ENCODE measurements at places on chromosomes 16 and 17.
A peak's percentile ranks its signal among the peaks of the same experiment; 100 is the strongest.

DNA sequence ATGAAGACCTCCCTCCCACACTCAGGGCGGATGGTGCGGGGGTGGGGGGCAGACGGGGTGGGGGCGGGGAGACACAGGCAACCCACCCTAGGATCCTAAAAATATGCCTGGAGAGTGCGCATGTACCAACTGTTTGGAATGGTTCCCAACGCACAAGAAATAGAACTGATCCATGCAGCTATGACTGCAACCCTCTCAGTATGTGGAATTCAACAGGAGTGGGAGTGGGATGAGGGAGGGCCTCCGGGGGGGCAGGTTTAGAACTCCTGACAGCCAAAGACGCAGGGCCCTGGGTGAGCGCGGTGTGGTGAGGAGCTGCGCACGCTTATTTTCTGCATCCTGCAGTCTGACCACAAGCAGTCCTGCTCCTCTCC is 1.1 kb upstream of the P2RX5 start:
- peaks cover 10% of the 10 kb centered on the region for H3K4me1 ChIP-seq
- no peak overlapping the region for H3K27ac ChIP-seq
- no peaks in the 10 kb centered on the region for H3K27me3 ChIP-seq
- DNase-seq: no peak
- H3K36me3 ChIP-seq: no peaks in the 10 kb centered on the region

DNA sequence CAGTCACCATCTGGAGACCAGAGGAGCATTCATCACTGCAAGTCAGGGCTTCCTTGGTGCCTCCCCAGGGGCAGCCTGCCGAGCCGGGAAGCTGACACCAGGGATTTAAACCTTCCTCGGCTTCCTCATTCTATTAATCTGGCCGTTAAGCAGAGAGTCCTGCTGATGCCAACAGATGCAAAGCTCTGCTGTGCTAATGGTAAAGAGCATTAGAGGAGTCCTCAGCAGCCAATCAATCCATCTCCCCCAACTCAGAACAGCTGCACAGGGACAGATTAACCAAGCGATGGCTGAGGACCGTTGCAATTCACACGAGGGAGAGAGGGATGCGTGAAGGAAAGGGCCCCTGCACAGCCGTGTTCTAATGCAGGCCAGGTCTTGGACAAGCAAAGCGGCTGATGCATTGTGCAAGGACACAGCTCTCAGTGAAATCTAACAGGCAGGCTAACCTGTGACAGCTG is 116.6 kb downstream of the XYLT1 start:
- no peak overlapping the region for H3K27ac ChIP-seq
- no peak overlapping the region for H3K4me3 ChIP-seq
- no peak for DNase-seq

DNA sequence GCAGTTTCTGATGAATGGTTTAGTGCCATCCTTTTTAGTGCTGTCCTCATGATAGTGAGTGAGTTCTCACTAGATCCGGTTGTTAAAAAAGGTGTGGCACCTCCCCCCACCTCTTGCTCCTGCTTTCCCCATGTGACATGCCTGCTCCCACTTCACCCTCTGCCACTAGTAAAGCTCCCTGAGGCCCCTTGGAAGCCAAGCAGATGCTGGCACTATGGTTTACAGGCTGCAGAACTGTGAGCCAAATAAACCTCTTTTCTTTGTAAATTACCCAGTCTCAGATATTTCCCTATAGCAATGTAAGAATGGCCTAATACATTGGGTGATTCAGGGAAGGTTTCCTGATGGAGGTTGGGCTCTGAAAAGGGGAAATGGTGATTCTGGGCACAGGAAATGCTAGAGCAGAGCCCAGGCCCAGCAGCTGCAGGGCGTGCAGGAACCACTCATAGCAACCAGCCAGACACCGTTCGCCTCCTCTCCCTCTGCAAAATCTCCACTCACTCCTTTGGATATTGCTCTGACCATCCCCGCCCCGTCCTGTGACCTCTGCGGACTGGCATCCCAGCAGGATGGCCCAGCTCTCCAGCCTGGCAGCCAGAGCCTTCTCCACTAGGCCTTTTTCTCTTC is 2.6 kb upstream of the ADORA2B start:
- H3K27me3 ChIP-seq: no peaks in the 10 kb centered on the region
- no peak for DNase-seq
- peaks cover 14% of the 10 kb centered on the region for H3K4me1 ChIP-seq

GRCh38 chr16:90016339-90016950 is 2.8 kb downstream of the DBNDD1 start:
- no peaks in the 10 kb centered on the region for H3K27me3 ChIP-seq
- H3K36me3 ChIP-seq: no peaks in the 10 kb centered on the region
- H3K27ac ChIP-seq: no peak overlapping the region
- H3K4me3 ChIP-seq: no peak overlapping the region
- peaks cover 15% of the 10 kb centered on the region for H3K4me1 ChIP-seq

DNA sequence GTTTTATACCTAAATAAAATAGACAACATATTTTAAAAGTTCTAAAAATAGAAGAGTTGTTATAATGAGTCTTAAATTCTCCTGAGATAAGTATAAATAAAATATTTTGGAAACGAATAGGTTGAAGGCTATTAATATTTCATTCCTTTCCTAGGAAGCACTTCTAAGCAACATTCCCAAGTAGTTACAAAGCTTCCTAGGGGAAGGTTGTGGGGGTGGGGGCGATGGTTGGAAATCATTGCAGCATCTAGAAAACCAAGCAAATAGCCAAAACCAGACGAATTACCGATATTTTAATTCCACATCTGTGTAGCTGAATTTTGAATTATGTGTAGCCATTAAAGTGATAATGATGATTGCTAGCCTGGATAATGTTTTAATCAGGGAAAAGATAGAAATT is 26.9 kb downstream of the PTRH2 start:
- H3K27ac ChIP-seq: no peak overlapping the region
- DNase-seq: no peak
- peaks cover 95% of the 10 kb centered on the region for H3K36me3 ChIP-seq
- H3K4me1 ChIP-seq: no peaks in the 10 kb centered on the region

DNA sequence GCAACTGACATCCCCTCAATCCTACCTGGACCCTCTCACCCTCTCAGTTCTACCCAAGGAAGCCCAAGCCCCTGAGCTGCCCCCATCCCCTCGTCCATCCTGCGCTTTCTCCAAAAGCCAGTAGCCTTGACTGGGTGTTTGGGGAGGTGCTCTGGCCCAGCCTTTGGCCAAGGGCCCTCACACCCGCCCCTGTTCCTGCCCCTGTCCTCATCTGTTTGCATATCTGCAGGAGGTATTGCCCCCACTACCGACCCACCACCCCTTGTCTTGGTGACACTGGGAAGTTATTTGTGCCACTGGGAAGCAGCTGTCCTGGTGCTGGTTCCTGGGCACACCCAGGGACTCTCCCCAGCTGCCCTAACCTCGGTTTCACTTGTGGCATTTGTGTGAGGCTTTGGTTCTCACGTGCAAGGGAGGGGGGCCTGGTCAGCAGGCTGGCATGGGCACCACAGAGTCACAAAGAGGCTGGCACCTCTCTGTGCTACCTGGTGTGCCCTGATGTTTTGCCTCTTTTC is 75.3 kb downstream of the MRC2 start:
- peaks cover 12% of the 10 kb centered on the region for H3K4me1 ChIP-seq
- H3K27ac ChIP-seq: no peak overlapping the region
- no peak overlapping the region for H3K4me3 ChIP-seq
- H3K27me3 ChIP-seq: peaks cover 11% of the 10 kb centered on the region
- no peak for DNase-seq

DNA sequence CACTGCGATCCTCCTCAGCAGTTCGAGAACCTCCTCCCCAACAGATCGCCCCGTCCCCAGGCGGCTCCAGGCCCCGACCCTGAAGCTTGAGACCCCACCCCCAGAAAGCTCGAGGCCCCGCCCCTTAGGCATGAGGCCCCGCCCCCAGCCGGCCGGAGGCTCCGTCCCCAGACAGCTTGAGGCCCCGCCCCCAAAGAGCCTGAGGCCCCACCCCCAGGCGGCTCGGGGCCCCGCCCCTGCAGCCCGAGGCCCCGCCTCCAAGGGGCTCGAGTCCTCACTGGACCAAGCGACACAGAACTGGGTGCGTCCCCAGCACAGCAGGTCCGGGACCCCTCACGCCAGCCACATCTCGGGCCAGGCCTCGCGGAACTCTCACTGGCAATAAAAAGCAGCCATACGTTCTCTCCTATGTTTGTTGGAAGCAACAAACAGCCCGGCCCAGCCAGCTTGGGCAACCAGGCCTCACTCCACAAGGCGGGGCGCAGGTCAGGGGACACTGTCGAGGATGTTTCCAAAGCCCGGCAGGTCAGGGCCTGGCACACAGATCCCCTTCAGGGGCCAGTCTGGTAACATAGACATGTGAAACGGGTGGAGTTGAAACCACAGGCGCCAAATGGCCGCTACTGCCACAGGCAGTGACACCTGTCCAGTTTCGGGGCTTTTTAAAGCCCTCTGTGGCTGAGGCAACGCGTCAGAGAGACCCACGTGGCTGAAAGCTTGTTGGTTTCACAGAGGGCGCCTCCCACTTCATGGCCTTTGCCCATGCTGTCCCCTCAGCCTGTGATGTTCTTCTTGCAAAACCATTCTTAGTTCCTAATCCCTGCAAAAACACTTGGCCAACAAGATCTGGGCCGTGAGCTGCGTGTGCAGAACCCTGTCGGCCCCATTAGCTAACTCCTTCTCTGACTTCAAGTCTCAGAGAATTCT is 224.2 kb downstream of the PARN start:
- no peaks in the 10 kb centered on the region for H3K4me1 ChIP-seq
- peak overlapping the region; percentile 78 for H3K27ac ChIP-seq
- no peaks in the 10 kb centered on the region for H3K36me3 ChIP-seq
- no peaks in the 10 kb centered on the region for H3K27me3 ChIP-seq
- H3K4me3 ChIP-seq: no peak overlapping the region

GRCh38 chr16:48734220-48734619 is 124.2 kb upstream of the N4BP1 start:
- H3K36me3 ChIP-seq: no peaks in the 10 kb centered on the region
- no peak for DNase-seq
- H3K27me3 ChIP-seq: no peaks in the 10 kb centered on the region
- no peaks in the 10 kb centered on the region for H3K4me1 ChIP-seq
- H3K27ac ChIP-seq: no peak overlapping the region
- H3K4me3 ChIP-seq: no peak overlapping the region

- no peak overlapping the region for H3K27ac ChIP-seq
- no peak for DNase-seq
- no peaks in the 10 kb centered on the region for H3K36me3 ChIP-seq
- H3K4me3 ChIP-seq: no peak overlapping the region
Measured at GRCh38 chr16:81595629-81596292, 151.2 kb downstream of the CMIP start.

- H3K27me3 ChIP-seq: no peaks in the 10 kb centered on the region
- H3K4me1 ChIP-seq: peaks cover 3% of the 10 kb centered on the region
- H3K36me3 ChIP-seq: no peaks in the 10 kb centered on the region
- H3K27ac ChIP-seq: peak overlapping the region; percentile 72
- DNase-seq: no peak
Measured at GRCh38 chr17:78131172-78132083, 857 bp downstream of the TMC8 start.

GRCh38 chr17:39704821-39705551 is 5.1 kb downstream of the ERBB2 start:
- H3K36me3 ChIP-seq: no peaks in the 10 kb centered on the region
- H3K27me3 ChIP-seq: no peaks in the 10 kb centered on the region
- no peak for DNase-seq
- no peak overlapping the region for H3K4me3 ChIP-seq
- peak overlapping the region; percentile 98 for H3K27ac ChIP-seq

- no peaks in the 10 kb centered on the region for H3K27me3 ChIP-seq
- no peak for DNase-seq
- no peaks in the 10 kb centered on the region for H3K4me1 ChIP-seq
Measured at GRCh38 chr16:1053121-1053521, 19.4 kb upstream of the SSTR5 start.

- H3K4me3 ChIP-seq: no peak overlapping the region
- DNase-seq: no peak
- H3K27ac ChIP-seq: no peak overlapping the region
- no peaks in the 10 kb centered on the region for H3K27me3 ChIP-seq
- no peaks in the 10 kb centered on the region for H3K4me1 ChIP-seq
Measured at GRCh38 chr17:72733619-72734282, 358.7 kb downstream of the SLC39A11 start.

DNA sequence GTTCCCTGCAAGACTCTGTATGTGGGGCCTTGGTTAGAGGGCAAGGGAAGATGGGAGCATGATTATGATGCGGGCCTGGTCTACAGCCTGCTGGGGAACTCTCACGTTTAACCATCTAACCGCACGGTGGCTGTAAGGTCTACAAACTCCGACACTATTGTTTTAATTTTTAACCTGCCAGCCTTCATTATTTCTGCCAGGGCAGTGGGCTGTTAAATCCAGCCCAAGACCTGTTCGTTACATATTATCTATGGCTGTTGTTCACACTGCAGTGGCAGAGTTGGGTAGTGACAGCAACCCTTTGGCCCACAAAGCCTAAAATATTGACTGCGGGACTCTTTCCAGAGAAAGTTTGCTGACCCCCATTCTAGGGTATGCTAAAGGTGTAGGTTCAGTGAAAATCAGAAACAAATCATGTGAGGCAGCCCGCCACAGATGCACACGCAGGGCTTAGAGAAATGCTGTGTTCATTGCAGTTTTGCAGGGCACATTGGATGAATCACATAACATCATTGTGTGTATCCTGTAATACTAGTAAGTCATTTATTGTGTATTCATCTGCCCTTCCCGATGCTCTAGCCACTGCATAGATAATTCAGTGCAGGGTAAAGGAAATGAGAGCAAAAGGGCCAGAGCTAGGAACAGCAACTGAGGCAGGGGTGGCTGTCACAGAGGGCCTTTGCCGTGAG is 14.3 kb downstream of the SNX29 start:
- no peak overlapping the region for H3K27ac ChIP-seq
- no peaks in the 10 kb centered on the region for H3K4me1 ChIP-seq
- DNase-seq: no peak
- H3K27me3 ChIP-seq: no peaks in the 10 kb centered on the region
- no peak overlapping the region for H3K4me3 ChIP-seq
- H3K36me3 ChIP-seq: no peaks in the 10 kb centered on the region

DNA sequence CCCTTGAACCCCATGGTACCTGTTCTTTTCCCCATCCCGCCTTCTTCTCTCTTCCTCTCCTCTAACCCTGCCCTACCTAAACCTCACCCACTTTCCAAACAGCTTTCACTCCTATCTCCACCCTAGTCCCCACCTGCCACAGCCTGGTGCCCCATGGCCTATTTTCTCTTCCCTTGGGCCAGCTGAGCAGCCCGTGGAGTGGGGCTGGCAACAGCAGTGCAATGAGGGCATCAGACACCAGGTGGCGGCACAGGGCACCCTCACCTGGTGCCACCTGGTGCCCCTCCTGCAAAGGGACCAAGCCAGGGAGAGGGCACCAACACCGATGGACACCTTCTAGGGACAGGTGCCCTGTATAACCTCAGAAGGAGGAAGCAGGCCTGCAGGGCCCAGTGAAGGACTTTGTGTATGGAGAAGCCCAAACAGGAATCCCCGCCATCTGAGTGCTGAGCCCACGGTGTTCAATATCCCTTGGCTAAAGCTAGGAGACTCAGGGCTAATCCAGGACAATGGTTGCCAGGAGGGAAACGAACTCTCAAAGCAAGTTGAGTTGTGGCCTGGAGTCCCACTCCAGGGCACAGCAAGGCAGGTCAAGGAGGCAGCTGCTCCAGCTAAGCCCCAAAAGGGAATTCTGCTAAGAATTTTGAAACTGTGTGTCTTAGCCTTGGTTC is 4.0 kb upstream of the ABCC3 start:
- no peaks in the 10 kb centered on the region for H3K36me3 ChIP-seq
- no peak overlapping the region for H3K4me3 ChIP-seq
- no peak overlapping the region for H3K27ac ChIP-seq

GRCh38 chr16:49382916-49383315 is 9.3 kb downstream of the C16orf78 start:
- H3K27ac ChIP-seq: no peak overlapping the region
- no peaks in the 10 kb centered on the region for H3K36me3 ChIP-seq
- H3K4me3 ChIP-seq: no peak overlapping the region
- no peak for DNase-seq
- no peaks in the 10 kb centered on the region for H3K27me3 ChIP-seq

All from liver (tissue), 10 donors.